Neuronal stem cell (in vitro differentiated cells): ENCODE measurements at places on chromosomes 12 and 14.

- DNase-seq, result no peak
These were observed 181.4 kb upstream of the PARP11 start for GRCh38 chr12:4054630-4055029.

DNA sequence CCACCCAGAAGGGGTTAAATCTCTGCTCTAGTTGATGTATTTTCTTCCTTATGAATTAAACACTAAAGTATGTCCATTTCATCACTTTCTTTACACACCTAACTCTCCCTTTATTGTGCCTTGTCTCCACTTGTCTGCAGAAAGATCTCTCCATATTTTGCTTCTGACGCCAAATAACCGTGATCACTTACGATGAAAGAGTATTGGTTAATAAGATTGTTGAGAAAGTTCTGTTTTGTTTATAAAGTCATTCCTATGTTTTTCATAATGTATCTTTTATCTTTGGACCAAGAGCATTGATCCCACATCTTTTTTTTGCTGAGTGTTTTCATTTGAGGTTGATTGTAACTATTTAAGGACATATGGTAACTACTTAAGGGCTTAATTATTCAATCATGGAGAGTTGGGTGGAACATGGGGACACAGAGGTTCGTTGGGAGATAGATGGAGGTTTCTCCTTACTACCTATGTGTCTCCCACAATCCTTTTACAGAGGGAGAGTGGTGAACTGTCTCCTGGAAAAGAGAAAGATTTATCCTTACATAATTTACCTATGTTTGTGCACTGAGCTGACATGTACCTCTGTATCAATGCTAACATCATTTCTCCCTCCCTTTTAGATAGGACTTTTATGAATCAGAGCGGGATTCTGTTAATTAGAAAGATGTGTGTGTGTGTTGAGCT lies 120.7 kb upstream of the SLC38A2 start:
- no peak for DNase-seq

DNA sequence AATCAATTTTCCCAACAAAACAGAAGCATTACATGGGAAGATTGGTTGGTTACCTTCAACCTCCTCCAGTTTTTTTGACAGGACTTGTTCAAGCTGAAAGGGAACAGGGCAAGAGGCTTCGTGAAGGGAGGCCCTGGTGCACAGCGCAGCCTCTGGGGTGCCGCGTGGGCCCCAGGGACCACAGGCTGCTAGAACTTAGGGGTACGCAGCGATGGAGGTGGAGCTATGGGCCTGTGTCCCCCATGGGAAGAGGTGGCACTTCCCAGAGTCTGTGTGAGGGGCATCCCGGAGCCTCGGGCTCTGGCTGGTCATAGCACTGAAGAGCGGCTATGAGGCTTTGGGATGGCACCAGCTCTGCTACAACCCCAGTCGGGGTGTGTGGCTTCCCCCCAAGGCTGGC lies 22.1 kb upstream of the BTBD6 start:
- no peak for DNase-seq

DNA sequence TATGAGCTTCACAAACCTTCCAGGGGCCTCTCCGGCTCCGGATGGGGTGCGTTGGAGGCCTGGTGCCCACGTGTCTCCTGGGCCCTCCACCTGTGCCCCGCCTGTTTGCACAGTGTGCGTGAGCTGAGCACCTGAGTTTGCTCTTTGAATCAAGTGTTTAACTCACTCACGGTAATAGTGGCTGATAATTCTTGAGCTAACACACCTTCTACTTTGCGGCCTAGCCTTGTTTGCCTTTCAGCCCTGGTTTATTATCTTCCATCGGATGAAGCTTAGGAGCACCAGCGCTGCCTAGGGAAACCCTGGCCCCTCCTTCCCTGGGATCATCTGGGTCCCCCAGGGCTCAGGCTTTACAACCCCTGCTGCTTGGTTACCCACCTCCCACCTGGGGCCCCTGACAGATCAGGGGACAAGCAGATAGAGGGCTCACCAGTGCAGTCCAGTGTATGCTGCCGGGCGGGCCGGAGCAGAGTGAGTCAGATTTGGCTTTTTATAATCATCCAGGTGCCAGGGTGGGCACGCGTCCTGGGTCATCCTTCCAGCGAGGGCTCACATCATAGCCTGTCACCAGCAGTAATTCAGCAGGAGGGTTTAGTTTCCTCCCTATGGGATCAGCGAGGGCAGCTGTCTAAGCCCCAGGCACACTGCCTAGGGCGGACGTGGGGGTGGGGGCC lies 62.8 kb upstream of the RFLNA start:
- no peak for DNase-seq

DNA sequence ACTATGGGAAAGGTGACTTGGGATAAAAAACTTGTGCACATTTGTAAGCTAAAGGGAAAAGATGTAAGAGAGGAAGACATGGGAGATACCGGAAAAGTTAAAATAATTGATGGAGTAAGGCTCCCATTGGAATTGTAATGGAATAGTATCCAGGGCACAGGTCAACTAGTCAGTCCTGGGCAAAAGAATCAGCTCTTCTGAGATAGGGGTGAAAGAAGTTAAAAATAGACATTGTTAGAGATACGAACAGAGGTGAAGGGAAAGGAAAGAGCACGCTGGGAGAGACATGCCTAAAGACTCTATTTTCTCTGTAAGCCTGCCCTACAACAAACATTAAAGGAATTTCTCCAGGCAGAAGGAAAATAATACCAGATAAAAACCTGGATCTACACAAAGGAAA lies 101.6 kb downstream of the SLC41A2 start:
- DNase-seq, result no peak

- no peak for DNase-seq
These were observed 229.9 kb downstream of the NTF3 start for GRCh38 chr12:5661811-5662210.

DNA sequence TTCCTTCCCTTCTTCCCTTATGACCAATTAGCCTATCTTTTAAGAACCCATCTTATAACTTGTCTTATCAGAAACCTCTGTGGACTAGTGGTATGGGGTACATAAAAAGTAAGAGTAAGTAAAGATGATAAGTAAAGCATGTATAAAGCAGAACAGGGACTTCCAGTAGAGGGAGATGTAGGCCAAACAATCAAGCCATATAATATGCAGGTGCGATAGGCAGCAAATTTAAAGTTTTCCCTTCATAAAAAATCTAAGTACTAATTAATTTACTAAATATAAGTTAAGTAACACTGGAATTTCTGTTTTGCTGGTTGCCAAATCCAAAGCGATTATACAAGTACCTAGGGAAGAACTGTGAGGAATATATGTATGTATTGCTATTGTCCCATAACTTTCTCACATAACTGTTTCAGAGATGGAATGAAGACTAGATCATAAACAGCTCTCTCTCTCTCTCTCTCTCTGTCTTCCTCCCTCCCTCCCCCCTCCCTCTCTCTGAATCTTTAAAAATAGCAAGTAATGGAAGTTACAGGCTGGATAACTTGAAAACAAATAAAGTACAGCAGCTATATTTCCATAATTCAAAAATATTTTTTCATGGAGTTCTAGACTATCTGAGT lies 25.7 kb downstream of the METTL25 start:
- DNase-seq, result no peak

GRCh38 chr12:85445060-85445938 lies 165.3 kb downstream of the ALX1 start:
- no peak for DNase-seq

DNA sequence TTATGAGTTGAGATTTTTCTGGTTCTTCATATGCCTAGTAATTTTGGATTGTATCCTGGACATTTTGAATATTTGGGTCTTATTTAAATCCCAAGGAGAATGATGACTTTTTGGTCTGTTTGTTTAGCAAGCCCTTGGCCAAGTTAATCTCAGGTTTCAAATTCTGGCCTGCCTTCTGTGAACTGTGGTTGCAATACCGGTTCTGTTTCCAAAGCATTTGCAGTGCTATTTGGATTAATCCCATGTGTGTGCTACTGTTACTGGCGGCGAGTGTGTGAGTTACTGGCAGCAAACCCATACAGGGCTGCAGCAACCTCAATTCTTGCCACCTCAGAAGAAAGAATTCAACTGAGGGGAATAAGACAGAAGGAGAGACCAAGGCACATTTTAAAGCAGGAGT lies 51.1 kb downstream of the TMEM260 start:
- no peak for DNase-seq

- DNase-seq, result no peak
These were observed 14.6 kb downstream of the MGAT4C start for GRCh38 chr12:86241600-86241999.

- no peak for DNase-seq
These were observed 50.5 kb downstream of the IFNG start for GRCh38 chr12:68109001-68109400.

GRCh38 chr12:67355428-67356379 lies 86.5 kb downstream of the CAND1 start:
- DNase-seq, result peak; percentile 51

DNA sequence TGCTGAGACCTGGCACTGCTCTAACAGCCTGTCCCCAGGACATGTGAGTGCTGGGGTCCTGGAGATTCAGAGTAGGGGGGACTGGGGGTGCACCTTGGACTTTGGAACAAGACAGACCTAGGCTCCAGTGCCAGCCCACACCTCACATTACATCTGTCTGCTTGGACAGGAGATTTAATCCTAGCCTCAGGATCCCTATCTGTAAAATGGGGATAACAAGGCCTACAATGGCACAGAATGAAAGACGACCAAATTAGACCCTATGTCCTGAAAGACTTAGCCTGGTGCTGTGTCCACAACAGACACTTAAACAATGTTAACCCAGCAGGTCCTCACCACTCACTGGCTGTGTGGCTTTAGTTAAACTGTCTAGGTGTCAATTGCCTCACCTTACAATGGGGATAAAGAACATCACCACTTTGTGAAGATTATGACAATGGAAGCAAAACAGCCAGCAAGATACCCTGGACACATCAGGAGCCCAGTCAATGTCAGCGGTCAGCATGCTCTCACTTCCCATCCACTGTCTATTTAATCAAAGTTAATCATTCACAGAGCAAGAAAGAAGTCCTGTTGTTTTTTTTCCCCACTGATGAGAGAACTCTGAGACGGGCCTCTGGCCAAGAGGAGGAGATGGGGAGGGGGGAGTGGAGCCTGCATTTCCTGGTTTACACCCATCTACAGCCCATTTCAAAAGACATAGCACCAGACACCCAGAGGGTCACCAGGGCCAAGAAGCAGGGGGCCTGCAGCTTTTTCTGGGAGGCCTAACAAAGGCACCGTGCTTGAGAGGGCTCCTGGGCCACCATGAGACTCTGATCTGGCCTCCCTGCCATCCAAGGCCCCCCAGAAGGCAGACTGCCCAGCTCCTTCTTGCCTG lies 40.6 kb downstream of the ACTN1 start:
- DNase-seq, result no peak
